Activated CD8-positive, alpha-beta memory T cell treated with anti-CD3 and anti-CD28 coated beads, Interleukin-2, amount 50 U/mL, for 4 hours (primary cell): ENCODE measurements at places on chromosomes 7 and 10.

- DNase-seq: no peak
Measured at GRCh38 chr7:28920424-28920823, 37.7 kb downstream of the TRIL start.

GRCh38 chr10:103677486-103678177, 177.7 kb downstream of the SH3PXD2A start:
- DNase-seq: no peak

DNA sequence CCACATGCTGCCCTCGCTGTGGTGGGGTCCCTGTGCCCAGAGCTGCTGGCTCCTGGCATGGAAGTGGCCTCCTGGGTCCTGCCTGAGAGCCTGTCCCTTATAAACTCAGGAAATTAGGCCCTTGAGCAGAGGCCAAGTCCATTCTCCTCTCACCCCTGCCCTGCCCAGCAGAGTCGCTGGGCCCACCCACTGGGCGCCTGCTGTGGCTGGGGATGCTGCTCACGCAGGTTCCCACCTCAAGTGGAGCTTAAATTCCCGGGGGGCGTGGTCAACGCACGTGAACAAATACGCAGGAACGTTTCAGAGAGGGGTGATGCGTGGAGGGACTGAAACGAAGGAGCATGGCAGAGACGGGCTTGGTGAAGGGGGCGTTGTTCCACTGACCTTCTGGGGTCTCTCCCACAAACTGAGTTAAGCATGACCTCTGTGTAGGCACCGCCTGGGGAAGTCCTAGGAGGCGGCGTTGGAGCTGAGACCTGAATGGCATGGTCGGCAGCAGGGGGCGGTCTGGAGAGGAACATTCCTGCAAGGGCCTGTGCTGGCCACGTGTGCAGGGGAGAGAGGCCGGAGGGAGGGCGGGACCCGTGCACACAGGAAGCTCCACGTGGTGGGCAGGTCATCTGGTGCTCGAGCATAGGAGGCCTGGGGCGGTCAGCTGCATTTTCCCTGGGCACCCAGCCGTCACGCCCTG, 27.9 kb downstream of the FAM20C start:
- no peak for DNase-seq

DNA sequence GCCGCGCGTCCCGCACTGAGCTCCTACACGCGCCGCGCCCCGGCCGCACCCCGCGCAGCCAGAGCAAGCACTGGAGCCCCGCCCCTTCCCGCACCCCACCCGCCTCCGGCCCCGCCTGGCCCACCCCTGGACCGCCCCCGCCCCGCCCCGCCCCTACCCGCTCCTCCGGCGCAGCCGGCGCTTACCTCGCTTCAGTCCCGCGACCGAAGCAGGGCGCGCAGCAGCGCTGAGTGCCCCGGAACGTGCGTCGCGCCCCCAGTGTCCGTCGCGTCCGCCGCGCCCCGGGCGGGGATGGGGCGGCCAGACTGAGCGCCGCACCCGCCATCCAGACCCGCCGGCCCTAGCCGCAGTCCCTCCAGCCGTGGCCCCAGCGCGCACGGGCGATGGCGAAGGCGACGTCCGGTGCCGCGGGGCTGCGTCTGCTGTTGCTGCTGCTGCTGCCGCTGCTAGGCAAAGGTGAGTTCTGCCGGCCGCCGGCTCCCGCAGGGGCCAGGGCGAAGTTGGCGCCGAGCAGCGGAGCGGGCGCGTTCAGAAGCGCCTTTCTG, at the start of gene RET:
RET (plus strand) TSS at position 194 of the 545 bp plus-strand sequence; CDS start at position 384, 190 bp downstream.
- DNase-seq: no peak

DNA sequence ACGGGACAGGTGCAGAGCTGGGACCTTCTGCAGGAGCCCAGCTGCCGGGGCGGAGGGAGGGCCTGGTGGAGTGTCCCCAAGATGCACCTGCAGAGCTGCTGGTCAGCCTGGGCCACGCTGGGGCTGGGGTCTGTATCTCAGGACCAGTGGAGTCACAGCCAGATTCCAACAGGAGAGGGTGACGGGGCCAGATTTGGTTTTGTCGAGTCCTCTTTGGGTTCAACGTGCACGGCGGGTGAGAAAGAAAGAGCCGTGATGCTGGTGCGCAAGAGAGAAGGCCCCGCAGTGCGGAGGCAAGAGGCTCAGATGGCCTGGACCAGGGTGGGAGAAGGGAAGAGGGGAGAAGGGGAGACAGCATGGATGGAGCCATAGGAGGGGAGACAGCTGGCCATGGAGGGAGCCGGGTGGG, 462.9 kb downstream of the PTPRN2 start:
- DNase-seq: no peak

- no peak for DNase-seq
Measured at GRCh38 chr7:17015598-17016031, 133.8 kb upstream of the AGR3 start.

DNA sequence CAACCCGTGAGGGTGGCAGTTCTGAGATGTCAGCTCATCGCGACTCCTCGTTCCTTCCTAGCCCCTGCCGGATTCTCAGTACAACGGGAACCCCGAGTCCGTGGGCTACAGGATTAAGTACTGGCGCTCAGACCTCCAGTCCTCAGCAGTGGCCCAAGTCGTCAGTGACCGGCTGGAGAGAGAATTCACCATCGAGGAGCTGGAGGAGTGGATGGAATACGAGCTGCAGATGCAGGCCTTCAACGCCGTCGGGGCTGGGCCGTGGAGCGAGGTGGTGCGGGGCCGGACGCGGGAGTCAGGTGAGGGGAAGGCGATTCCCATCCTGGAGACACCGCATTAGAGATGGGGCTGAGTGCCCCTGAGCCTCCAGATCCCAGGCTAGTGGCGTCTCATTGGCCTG, 568.1 kb upstream of the FOXK1 start:
- DNase-seq: no peak

DNA sequence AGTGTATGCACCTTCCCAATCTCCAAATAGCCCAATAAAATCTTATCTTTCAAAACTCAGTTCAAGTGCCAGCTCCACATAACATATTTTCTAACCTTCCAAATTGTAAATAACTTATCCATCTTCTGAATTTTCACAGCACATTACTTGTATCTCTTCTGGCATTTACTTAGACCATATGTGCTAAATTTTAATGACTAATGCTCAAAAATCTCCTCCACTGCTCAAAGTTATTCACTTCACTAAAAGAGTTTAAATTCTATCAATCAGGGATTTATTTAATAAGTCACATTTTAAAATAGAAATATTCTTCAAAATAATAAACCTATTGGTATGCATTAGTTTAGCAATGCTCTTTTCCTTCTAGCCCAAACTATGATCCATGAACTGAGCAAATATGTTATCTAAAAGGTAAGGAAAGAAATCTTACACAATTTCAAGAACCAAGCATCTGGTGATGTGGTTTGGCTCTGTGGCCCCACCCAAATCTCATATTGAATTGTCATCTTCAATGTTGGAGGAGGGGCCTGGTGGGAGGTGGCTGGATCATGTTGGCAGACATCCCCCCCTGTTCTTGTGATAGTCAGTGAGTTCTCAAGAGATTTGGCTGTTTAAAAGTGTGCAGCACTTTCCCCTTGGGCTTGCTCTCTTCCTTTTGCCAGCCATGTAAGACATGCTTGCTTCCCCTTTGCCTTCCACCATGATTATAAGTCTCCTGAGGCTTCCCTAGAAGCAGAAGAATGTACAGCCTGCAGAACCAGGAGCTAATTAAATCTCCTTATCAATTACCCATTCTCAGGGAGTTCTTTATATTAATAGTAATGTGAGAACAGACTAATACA, 28.1 kb upstream of the GPR22 start:
- DNase-seq: no peak

- DNase-seq: no peak
Measured at GRCh38 chr7:66301737-66302136, 96.6 kb downstream of the TPST1 start.

DNA sequence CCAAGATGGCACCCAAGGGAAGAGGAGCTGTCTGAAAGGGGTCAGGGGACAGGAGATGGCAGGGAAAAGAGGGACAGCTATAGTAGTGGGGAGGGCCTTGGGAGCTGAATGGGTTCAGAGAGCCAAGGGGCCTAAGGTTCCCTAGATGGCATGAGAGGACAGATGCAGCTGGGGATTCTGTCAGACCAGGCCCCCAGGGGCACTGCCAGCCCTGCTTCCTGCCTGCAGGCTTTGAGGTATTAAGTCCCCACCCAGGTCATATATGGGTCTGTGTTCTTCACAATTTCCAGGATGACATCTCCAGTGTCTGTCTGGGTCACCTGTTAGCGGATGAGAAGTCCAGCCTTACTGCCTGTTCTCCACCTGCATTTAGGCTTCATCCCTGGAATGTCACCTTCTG, 56.7 kb downstream of the NEURL1 start:
- no peak for DNase-seq

DNA sequence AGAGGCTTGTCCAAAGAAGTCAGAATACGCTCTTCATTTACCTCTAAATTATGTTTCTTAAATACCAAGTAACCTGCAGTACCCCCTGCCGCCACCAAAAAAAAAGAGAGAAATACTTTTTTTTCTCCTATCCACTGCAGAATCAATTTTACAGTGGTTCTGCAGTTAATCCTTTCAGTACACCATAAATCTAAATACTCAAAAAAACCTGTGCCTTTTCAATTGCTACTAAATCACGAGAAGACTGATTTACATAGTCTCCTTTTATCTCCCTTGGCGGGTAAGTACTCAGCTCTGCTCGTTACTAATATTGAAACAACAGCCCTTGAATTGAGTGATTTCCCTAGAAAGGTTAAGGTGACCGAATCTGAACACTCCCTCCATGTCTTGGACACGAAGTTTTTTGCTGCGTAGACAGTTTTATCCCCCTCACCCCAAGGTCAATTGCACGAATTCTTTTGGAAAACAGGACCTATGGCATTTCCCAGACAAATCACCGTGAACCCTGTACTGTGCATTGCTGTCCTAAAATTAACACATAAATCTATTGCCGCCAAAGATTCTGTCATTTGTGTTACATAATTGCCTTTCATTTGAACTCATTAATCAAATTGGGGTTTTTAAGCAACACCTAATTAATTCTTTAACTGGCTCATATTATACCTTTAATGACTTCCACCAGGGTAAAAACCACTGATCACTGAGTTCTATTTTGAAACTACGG, 512 bp upstream of the VIM start:
- DNase-seq: no peak

GRCh38 chr7:92748495-92748894, 87.9 kb downstream of the CDK6 start:
- no peak for DNase-seq

DNA sequence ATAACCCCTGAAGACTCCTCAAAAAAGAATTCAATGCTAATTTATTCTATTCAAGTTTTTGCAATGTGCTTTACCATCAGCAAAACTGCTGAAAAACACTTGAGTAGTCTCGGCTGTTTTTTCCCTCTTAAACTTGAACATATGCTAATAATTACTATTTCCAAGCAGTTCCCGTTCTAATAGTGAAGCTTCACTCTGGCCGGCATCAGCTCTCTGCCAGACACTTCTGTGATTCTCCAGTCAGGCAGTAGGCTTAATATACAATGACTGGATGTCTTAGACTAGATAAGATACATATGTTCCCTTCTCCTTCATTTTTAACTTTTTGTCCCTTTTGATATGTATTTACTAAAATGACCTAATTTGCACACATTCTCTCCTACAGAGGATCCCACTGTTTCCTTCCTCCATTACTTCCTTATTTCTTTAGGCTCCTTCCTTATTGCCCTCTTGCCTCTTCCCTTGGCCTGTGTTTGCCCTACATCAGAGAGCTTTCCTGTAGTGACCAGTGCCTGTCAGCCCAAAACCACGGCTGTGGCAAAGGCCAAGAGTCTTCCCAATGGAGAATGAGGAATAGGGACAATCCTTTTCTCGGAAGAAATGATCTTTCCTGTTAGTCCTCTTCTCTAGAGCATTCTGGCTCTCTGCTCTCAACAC, 23.5 kb downstream of the HEPACAM2 start:
- no peak for DNase-seq

DNA sequence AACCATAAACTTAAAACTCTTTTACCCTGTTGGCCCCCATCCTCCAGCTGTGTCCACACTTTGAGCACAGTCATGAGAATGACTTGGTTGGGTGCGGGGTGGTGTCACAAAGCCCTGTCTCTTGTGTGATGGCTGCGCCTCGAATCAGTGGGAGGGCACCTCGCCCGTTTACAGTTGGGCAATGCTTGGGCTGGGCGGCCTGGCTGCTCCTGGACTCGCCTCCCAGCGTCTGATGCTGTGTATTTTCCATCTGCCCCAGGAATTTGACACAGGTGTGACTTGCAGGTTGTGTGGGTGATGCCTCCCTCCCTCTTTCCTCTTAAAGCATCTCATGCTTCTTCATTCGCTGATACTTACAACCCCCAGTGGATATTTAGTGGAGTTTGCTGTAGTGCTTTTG, 33.7 kb downstream of the CHST12 start:
- no peak for DNase-seq

GRCh38 chr7:70935311-70935710, 196.6 kb upstream of the GALNT17 start:
- no peak for DNase-seq

- no peak for DNase-seq
Measured at GRCh38 chr7:99030951-99031350, 113.0 kb downstream of the SMURF1 start.

- DNase-seq: no peak
Measured at GRCh38 chr7:86257894-86258293, 385.8 kb upstream of the GRM3 start.

GRCh38 chr7:105678811-105679495, 97.7 kb upstream of the EFCAB10 start:
- no peak for DNase-seq

DNA sequence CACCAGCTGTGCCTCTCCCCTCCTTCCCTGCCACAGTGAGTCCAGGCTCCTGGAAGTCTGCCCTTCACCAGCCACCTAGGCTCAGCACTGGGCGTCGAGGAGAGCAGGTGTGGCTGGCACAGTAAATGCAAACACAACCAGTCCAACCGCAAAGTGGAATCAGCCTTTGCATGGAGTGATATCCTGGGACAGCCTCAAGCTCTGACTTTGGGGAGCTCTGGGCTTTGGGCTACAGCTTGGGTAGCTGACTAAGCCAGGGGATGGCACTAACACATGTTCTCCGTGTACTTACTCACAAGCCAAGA, 312.4 kb downstream of the KCNMA1 start:
- DNase-seq: no peak

DNA sequence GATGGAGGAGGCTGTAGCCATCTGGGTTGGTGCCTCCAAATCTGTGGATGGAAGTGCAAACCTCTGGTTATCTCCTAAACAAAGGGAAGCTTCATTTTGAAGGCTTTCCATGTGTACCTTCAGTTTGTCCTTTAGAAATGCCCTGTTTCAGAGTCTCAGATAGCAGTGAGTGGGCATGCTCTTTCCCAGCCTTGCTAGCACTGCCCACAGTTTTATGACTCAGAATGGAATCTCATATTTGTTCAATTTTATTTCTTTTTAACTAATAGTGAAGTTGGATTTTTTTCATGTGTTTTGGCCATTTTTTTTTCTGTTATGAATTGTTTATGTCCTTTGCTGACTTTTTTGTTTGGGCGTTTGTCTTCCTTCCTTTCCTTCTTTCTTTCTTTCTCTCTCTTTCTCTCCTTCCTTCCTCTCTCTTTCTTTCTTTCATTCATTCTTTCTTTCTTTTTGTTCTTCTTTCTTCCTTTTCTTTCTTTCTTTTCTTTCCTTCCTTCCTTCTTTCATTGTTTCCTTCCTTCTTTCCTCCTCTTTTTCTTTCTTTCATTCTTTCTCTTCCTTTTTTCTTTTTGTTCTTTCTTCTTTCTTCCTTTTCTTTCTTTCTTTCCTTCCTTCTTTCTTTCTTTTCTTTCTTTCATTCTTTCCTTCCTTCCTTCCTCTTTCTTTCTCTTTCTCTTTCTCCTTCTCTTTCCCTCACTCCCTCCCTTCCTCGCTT, 25.6 kb downstream of the PRF1 start:
- DNase-seq: no peak
